Activated CD4-positive, alpha-beta T cell treated with anti-CD3 and anti-CD28 coated beads, Interleukin-2, Interleukin-4, amounts not matched to agents 100 ng/mL and 50 ng/mL, durations not matched to agents 16 hours and 8 hours (primary cell): ENCODE measurements at places on chromosomes 11 and 22.

DNA sequence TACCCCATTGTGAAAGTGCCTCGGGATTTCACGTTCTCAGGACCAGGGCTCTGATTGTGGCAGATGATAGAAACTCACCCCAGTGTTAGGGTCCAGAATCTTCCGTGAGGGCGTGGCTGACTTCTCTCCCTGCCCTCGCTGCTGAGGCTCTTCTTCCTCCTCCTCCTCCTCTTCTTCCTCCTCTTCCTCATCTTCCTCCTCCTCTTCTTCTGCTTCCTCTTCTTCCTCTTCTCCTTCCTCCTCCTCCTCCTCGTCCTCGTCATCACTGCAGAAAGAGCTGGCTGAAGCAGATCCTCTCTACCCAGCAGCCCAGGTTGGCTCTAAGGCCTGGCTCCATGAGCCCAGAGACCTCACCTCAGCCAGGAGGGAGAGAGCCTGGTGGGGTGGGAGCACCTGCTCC lies 13.5 kb upstream of the CHADL start:
- no peak for DNase-seq

DNA sequence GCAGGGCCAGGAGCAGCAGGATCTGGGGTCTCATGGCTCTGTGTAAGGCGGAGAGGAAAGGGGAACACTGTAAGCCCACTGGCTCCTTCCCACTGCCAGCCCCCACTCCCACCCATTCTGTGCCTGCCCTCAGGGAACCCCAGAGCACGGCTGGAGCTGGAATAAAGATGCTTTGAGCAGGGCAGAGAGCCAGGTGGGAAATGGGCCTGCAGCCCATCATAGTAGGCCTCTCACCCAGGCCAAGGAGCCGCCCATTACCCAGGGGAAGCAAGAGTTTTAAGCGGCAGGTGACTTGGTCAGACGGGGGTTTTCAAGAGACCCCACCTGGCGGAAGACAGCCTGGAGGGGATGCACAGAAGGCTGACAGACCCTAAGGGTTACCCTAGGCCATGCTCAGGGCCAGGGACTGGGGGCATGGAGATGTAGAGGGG lies 4.6 kb downstream of the LRRC32 start:
- DNase-seq, result no peak

DNA sequence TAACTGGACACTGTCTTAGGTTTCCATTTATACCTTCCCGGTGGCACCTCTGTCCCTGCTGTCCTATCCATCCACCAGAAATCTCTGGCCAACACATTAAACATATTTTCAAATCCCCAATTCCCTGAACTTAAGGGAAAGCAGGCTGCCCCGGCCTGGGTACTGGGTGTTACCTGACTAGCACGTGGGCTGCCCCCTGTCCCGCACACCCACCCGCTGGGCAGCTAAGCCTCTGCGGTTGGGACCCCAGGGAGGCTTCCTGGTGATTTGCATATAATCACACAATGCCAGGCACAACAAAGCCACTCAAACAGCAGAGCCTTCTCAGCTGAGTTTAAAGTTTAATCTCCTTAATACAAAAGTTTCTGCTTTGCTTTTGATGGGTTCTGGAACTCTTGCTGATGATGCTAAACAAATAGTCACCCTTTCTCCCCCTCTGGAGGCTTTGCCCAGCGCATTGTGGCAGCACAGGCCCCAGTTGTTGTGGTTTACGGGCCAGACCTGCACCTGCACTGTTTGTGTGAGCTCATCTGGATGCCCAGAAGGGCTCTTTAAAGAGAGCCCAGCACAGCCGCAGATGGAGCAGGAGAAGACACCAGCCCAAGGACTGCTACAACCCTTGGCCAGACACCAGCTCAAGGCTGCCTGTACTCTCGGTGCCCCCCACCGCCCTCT lies 59.9 kb upstream of the POU2AF1 start:
- DNase-seq, result no peak

- DNase-seq, result no peak
Measured at GRCh38 chr11:16805938-16806337, 67.5 kb downstream of the C11orf58 start.

- DNase-seq, result no peak
Measured at GRCh38 chr11:10683429-10683828, 10.1 kb downstream of the IRAG1 start.

- peak; percentile 80 for DNase-seq
Measured at GRCh38 chr22:44735518-44736428, 16.6 kb upstream of the ARHGAP8 start.

GRCh38 chr11:131036514-131036913 lies 120.2 kb upstream of the SNX19 start:
- DNase-seq, result no peak

GRCh38 chr11:80103142-80103859 lies 662.5 kb upstream of the TENM4 start:
- DNase-seq, result no peak

GRCh38 chr11:69294571-69295078 lies 670 bp downstream of the MYEOV start:
- no peak for DNase-seq

- no peak for DNase-seq
Measured at GRCh38 chr22:40182231-40182835, 4.6 kb downstream of the TNRC6B start.

DNA sequence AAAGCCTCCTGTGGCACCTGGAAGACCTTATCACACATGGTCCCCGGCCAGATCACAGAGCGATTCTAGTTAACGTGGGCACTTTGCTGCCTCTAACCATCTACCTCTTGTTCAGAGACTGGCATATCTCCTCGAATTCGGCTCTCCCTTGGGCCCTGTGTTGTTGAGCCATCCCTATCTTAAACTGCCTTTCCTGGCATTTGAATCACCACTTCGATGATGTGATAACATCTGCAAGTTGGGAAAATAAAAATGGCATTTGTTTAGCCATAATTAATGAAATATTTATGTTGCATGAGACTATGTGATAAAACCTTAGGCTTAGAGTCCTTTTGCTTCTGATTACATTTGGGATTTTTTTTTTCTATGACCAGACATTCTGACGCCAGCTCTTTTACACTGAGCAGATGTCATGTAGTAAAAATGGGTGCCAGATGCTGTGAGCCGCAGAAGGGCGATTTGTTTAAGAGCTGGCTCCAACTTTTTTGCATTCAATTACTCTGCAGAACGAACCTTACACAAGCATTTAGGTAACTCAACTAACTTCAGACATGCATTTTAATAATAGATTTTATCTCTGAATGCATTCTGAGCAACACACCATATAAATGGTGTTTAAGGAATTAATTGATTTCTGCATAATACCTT lies 58.5 kb upstream of the PARVA start:
- DNase-seq, result no peak

DNA sequence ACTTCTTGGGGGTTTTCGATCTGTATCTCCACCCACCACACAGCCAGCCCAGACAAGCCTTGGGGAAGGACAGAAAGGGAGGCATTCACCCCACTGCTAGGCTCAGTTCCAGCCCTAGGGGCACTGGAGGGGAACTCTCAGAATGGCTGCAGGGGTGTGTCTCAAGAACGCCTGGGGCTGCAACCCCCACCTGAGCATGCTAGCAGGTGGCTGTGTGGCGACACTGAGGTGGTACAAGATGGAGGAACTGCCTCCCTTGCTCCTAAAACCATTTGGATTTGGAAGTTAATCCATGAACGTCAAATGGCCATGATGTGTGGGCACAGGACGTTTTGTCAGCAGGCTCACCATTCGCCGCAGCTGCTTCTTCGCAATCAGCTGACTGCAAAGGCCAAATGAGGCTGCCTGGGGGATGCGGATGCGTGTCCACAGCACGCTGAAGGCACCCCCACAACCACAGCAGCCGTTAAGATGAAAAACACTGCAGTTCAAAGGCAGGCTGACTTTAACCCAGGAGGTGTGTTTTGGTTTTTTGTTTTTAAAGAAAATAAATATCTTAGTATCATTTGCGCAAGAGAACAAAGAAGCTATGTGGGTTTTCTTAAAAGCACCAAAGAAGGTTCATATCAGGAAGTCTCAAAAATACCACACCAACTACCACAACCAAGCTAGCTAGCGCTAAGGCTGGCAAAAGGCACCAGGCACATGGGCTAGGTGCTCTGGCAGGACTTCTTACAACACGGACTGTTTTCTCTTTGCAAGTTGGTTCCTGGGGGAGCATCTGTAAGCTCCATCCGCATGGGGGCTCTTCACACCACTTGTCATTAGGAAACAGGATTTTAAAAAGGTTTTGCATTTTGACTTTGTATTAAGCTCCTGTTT lies 22.2 kb upstream of the NAP1L4 start:
- peak; percentile 60 for DNase-seq

GRCh38 chr11:114250993-114251814 lies 45.0 kb upstream of the NNMT start:
- no peak for DNase-seq

- no peak for DNase-seq
Measured at GRCh38 chr22:50677493-50678217, 5.0 kb downstream of the SHANK3 start.

DNA sequence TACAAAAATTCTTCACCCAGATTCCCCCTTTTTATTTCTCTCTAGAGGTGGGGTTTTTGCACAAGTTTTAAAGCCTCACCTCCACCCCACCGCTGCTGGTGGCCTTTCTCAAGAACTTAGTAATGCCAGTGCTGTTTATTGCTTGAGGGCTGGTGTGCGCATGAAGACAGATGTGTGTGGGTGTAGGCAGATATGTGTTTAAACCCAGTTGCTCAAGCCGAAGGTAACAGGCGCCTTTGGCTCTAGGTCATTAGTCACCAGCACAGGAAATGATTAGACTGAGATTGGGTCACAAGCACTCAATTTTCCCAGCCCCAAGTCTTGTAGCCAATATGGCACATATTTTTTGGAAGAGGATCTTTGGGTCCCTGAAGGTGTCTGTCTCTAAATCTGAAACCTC lies 2.7 kb upstream of the CLMP start:
- DNase-seq, result no peak

GRCh38 chr11:111836721-111837120 lies 34.7 kb downstream of the ALG9 start:
- DNase-seq, result peak; percentile 4

- no peak for DNase-seq
Measured at GRCh38 chr11:125464270-125464662, 31.8 kb downstream of the FEZ1 start.

- DNase-seq, result no peak
Measured at GRCh38 chr11:113203141-113203753, 111.1 kb upstream of the TTC12 start.

DNA sequence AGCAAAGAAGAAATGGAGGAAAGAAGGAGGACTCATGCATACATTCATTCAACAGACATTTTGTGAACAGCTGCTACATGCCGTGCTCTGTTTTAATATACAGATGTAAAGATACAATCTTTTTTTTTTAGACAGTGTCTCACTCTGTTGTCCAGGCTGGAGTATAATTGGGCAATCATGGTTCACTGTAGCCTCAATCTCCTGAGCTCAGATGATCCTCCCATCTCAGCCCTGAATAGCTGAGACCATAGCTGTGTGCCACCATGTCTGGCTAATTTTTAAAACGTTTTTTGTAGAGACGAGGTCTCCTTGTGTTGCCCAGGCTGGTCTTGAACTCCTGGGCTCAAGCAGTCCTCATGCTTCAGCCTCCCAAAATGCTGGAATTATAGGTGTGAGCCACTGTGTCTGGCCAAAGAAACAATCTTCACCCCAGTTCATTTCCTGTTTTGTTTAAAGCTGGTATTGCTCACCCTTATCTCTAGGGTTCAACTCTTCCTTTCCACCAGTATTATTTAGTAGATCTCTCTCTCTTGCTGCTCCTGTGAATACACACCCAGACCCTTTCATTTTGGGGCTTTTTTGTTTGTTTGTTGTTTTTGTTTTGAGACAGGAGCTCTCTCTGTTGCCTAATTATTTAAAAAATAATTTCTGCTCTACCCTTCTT lies 69.8 kb downstream of the RNF169 start:
- no peak for DNase-seq

DNA sequence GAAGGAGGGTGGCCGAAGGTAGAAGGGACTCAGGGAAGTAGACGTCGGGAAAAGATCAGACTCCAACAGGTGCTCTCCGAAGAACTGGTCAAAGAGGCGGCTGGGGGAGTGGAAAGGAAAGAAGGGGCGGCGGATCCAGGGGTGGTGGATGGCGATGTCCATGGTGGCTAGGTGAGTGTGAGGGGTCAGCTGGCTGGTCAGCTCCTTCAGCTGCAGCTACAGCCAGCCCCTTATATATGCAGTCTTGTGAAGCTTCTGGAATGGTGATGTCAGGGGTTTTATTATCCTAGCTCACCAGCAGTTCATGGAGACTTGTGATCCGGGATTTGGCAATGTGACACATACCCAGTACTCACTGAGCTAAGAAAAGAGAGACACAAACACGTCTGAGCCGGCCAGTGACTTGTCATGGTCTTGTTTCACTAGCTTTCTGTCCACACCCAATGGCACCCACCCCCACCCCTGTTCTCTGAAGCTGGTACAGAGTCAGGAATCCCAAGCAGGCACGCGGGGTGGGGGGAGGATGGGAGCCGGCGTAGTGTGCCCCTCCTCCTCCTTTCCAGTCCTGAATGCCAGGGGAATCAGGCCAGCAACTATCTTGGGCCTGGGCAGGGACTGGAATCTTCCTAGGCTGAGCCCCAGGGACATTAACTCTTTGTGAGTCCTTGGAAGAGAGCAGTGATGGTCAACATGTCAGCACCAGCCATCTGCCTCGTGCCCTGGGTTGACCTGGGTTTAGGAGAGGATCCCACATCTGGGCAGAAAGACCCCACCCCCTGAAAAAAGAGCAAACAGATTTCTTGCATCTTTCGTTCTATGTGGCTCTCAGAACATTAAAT lies at the start of gene CRYAB:
CRYAB (minus strand) TSS at position 208 of the 839 bp plus-strand sequence; CDS start at position 162, 46 bp downstream.
- DNase-seq, result no peak

- no peak for DNase-seq
Measured at GRCh38 chr11:17827006-17827405, 92.4 kb downstream of the KCNC1 start.

DNA sequence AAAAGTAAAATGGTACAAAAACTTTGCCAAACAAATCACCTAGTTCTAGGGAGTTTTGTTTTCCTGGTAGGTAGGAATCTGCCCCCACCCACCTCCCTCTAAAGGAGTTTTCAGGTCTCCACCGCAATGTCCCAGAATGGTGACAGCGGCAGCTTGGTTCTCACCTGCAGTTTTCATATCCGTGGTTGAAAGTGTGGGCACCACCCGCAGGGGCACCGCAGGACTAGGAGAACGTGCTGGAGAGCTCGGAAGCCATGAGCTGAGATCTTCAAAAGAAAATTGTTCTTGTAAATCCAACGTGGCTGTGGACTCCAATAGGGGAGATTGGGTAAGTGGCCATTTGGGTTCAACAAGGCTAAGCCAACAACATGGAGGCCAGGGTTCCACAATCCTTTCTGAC lies 10.8 kb downstream of the NFRKB start:
- no peak for DNase-seq
